ENCODE measurements at places on chromosomes 5 and 9.

- DNase-seq: no peak
Measured at GRCh38 chr5:5932824-5933223, 445.5 kb downstream of the MED10 start.

- peak; percentile 77 for DNase-seq
Measured at GRCh38 chr5:85049020-85049419, 664.3 kb upstream of the EDIL3 start.

- no peak for DNase-seq
Measured at GRCh38 chr9:72657023-72657422, 135.6 kb downstream of the TMC1 start.

- no peak for DNase-seq
Measured at GRCh38 chr5:141359790-141360426, at the start of gene PCDHGB2. Gene PCDHGB2 (plus strand): TSS chr5:141359994. CDS start chr5:141360136, 142 bp downstream.

GRCh38 chr5:83718195-83718825 is 2.3 kb downstream of the HAPLN1 start:
- peak; percentile 55 for DNase-seq

DNA sequence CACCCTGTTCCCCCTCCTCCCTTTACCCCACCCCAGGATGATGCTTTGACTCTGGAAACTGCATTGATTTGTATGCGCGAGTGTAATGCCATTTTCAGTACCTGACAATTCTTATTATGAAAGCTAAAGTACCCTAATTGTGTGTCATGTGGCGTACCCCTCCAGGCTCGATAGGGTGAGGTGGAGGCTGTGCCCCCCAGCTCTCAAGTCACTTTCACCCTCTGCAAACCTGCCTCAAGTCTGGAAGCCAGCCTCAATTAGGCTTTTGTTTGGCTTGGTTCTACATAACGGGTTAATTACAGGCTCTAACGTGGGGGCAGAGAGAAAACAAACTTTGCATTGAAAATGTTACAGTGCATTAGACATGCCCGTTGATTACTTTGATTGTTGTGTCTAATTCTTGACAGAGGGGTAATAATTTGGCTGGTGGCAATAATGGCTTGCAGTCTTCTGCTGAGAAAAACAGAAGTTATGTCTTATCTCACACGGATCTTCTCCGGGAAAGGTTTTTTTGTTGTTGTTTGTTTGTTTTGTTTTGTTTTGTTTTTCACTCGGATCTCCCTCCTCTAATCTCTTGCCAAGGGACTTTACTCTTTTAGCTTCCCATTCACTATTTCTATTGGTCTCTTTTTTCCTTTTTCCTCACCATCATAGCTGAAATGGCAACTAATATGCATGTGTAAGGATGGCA is 12.6 kb downstream of the ISL1 start:
- no peak for DNase-seq

- no peak for DNase-seq
Measured at GRCh38 chr5:146426853-146427618, 20.1 kb upstream of the TCERG1 start.

DNA sequence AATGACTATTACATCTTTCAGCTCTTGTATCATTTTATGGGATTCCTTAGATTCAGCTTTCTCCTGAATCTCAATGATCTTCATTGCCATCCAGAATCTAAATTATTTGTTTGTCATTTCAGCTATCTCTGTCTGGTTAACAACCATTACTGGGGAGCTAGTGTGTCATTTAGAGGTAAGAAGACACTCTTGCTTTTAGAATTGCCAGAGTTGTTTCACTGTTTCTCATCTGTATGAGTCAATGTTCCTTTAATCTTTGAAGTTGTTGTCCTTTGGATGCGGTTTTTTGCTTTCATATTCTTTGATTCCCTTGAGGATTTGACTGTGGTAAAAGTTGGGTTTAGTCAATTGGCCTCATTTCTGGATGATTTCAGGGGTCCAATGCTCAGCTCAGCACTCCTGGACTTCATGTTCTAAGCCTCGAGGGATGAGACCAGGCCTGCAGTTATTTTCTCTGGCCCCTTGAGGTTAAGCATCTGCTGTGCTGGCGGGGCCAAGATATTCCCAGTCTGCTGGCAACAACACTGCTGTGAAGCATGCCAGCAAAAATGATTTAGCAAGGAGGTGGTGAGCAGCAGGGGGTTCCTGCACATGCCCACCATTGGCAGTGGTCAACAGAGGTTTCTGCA is 102.4 kb upstream of the PCSK5 start:
- DNase-seq: no peak

GRCh38 chr9:129834489-129835127 is 467 bp downstream of the C9orf78 start:
- no peak for DNase-seq

DNA sequence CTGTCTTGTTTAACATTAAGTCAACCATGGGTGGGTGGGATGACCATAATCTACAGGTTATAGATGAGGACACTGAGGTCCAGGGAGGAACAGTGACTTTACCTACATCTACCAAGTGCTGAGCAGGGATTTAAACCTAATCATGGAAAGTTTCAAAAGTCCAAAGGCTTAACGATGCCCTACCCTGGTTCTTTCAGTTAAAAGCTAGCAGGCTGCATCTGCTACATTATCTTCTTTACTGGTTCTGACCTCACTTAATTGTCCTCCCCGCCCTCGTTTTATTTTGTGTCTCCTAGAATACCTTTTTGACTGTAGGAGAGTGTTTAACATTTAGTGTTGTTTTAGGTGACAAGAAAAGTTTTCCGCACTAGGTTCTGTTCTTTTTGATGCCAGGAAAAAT is 735.2 kb downstream of the TLR4 start:
- DNase-seq: no peak

GRCh38 chr9:125258832-125259534 is 2.6 kb upstream of the GAPVD1 start:
- no peak for DNase-seq

GRCh38 chr5:171261361-171261760 is 47.7 kb upstream of the TLX3 start:
- no peak for DNase-seq

- DNase-seq: no peak
Measured at GRCh38 chr9:137968235-137968634, 90.7 kb downstream of the CACNA1B start.

- DNase-seq: peak; percentile 71
Measured at GRCh38 chr5:115842089-115842935, 577 bp downstream of the AP3S1 start.

DNA sequence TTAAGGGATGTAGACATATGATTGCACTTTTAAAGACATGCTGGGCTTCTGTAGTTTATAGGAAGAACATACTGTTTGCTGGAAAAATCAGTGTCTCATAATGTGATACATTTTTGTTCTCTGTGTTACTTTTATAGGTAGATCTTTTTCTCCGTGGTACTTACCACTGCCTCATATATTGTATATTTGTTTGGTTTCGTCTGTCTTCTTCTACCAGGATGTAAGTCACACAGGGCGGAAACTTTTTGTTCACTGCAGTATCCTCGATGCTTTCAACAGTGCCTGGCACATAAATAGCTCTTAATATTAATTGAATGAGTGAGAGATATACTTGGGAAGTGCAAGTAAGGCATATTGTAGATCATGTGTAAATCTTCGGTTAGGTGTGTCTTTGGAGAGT is 135.4 kb downstream of the GDNF start:
- DNase-seq: no peak

DNA sequence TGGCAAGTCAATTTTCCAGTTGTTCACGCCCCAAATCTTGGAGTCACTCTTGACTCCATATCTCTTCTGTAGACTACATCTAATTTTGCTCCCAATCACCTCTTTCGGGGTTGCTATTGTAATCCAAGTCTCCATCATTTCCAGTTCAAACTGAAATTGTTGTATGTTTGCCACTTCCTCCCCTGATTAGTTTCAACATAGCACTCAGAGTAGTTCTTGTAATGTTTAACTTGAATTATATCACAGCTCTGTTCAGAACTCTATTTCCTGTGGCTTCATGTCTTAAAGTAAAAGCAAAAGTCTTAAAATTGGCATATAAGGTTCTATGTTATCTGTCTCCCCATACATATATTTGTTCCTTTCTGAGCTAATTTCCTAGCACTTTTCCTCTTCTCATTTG is 348.5 kb upstream of the RIOK2 start:
- no peak for DNase-seq

- no peak for DNase-seq
Measured at GRCh38 chr5:131536211-131536826, 98.7 kb downstream of the RAPGEF6 start.

GRCh38 chr9:130200038-130200849 is 28.0 kb downstream of the NCS1 start:
- no peak for DNase-seq

All from amniotic stem cell (primary cell).